A172 (cell line): ENCODE measurements at places on chromosomes 12 and 14. TPM values are rescaled to one million over a fixed set of nuclear protein-coding genes. Genes with fewer than 3 reads are reported as not detected.

- no peak for DNase-seq
Observed at GRCh38 chr14:101276309-101277091, 284.8 kb upstream of the DIO3 start.

The ERP27 gene
- not detected in 2 replicates for total RNA-seq

DNA sequence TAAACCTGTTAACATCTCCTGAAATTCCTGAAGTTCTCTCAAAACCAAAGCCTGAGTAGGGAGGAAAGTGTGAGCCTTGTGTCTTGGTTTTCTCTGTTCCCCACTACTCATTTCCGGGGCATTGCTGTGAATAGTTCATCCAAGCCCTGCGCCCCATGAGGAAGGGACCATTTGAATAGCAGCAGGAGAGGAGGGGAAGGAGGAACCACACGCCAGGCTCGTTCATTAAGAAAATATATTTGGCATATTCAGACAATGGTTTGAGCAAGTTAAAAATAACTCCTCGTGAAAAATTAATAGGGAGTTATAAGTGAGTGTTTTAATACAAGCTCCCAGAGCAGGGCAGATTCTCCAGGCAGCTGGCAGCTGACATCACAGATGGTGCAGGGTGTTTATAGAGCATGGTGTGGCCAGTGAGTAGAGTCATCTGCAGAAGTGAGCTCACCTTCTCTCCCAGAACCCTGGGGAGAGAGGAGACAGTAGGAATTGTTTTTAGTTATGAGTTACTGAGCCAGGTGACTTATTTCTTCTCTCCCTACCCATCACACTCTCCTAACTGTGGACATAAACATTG lies 29.5 kb upstream of the CISTR start:
- DNase-seq: no peak

DNA sequence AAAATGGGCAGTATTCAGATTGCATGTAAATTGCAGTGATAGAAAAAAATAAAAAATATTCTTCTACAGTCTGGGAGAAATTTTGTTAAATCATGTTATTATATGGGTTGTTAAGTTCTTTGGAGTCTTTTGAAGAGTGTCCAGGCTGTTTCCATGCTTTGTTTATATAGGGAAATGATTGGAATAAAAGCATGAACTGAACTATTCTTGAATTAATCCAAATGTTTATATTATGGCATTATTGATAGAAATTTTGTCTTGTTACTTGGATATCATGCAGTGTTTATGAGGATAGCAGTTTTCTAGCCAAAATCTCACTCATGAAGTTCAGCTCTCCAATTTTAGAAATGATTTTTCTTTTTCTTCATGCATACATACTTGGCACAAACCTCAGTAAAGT lies 108.2 kb upstream of the NAV3 start:
- DNase-seq: no peak

GRCh38 chr14:106844608-106845285 lies 1318.4 kb downstream of the TMEM121 start:
- no peak for DNase-seq

- no peak for DNase-seq
Observed at GRCh38 chr14:76936483-76936882, 92.0 kb downstream of the IRF2BPL start.

The ACSS3 gene
- total RNA-seq: not detected in 2 replicates

The MGAT4C gene
- 0.05 TPM in 1 of 2 replicates, not detected in the other for total RNA-seq

The ADAM21 gene
- 0.17 and 0.41 TPM in 2 replicates for total RNA-seq

DNA sequence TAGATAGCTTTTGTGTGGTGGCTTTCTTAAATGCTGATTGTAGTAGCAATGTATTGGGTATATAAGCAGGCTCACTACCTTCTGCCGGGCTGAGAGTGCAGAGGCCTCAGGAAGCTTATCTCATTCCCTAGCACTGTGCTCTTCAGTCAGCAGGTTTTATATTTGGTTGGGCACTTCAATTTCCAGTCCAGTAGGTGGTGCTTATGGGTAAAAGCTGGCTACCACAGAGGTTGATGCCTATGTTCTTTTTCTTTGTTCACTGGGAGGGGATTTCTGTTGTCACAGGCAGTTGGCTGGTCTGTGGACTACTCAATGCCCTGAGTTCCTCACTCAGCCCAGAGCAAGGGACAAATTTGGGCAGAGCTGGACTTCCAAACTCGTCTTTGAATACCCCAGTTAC lies 43.0 kb upstream of the GLIPR1 start:
- DNase-seq: no peak

DNA sequence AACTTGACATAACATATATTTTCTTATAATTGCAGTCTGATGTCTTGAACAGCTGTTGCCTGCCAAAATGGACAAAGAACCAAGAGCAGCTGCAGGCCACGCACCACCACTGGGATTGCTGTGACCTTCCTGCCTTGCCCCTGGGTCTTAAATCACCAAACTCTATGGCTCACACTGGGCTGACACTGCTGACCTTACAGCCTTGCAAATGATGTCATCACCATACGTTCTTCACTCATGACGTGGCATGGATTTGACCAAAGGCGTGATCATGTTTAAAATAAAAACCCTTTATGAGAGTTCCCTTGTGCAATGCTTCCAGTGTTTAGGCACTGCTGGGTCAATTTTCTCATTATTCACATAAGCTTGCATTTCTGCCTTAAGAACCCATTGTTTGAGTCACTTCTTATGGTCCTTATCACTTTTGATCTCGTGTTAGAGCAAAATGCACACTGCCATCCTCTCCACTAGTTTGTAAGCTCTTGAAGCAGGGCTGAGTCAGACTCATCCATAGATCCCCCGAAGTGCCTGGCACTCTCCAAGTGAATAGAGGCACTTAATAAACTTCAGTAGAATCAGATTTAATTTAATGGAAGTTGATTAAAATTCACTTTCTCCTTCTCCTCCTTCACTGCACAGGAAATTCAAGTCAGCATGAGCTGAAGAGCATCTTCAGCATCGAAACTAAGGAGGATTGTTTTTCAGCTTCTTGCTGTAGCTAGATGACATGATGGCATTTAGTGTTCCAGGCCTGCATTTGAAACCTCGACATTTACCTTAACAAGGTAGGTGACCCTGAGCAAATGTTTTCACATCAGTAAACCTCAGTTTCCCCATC lies 132.4 kb upstream of the PZP start:
- DNase-seq: no peak

DNA sequence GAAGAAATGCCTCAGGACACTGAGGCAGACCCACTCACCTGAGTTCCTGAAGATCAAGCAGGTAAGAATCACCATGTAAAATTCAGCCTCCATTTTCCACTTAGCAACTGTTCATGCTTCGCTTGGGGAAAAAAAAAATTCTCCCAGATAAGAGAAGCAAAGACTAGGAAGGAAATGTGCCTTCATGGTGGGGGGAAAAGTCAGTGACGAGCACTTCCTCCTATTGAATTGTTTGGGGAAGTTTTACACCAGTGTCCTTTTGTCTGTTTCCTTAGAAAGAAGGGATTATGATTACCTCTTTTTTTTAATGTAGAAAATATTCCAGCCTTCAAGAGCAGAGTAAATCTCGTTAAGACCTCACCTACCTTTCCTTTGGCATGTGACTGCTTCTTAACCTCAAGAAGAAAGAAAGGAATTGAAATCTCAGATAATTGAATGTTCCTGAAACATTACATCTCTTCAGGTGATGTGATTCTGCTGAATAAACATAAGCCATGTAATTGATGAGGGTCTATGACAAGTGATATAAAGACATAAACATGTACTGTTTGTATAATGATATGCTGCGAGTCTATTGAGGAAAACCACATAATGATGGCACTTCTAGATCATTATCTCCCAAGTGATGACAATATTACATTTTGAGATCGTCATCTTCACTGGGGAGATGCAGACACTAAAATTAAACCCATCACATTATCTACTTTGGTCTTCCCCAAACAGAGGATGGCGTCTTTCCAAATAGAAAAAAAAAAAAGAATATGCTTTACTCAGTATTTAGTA lies at the start of gene PTPRB:
TSS of gene PTPRB (minus strand) at position 127 of the 783 bp plus-strand sequence. CDS start at position 93, 34 bp downstream.
- DNase-seq: no peak
